CD8-positive, alpha-beta memory T cell (primary cell): ENCODE measurements at places on chromosomes 3 and 15.

DNA sequence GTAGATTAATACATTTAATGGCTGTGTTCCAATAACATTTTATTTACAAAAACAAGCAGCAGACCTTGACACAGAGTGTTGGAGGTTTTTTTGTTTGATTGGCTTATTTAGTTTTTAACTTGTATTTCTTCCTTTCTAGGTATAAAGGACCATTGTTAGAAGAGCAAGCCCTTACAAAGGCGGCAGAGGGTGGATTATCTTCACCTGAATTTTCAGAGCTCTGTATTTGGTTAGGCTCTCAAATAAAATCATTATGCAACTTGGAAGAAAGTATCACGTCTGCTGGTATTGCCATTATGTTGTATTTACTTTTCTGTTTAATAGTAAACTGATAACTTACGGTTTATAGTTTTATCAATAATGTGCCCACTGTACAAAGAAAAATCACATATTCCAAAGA, 10.0 kb downstream of the FAM98B start:
- DNase-seq = no peak

DNA sequence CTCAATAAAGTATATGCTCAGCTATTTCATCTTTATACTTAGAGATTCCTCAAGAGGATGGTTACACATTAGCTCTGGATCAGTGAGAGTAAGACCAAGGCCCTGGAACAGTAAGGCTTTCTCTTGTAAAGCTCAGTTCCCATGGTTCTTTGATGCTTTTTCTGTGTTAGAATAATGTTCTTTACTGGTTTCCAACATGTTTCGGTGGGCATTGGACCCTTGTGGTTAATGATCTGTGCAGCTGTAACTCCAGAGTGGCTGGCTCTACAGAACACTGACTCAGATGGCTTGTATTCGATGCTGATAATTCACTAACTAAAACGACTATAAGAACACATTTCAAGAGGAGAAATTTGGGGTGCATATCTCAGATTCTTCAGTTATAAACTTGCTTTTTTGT, 114.7 kb downstream of the AKAP13 start:
- DNase-seq = no peak

DNA sequence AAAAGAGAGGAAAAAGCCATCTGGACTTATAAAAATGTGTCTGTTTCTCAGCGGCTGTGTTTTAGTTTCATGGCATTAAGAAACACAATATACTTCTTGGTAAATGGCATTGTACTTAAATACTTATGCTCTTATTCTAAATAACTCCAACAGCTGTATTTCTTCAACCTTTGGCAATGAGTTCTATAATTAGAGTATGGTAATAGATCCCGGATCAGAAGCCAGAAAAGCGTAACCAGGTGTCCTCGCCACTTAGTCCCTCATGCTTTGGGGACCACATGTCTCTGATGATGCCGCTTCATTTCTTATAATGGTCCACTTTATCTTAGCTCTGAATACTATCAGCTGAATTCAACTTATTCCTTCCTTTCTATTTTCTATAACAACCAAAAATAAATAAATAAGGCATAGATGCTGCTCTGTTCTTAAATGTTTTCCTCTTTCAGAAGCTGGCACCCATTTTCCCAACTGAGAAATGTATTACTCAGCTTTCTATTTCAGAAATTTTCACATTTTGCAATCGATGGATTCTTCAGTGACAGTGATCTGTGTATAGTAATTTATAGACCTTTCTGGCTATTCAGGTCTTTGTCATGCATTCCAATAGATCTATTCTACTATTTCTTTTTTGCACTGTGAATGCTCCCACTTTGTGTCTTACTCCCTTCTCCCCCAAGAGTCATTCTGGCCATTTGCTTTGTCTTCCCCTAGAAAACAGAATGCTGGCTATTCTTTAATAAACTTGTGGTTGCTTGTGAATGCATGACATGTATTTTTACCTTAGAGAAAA, 87.6 kb upstream of the KBTBD8 start:
- DNase-seq = no peak

DNA sequence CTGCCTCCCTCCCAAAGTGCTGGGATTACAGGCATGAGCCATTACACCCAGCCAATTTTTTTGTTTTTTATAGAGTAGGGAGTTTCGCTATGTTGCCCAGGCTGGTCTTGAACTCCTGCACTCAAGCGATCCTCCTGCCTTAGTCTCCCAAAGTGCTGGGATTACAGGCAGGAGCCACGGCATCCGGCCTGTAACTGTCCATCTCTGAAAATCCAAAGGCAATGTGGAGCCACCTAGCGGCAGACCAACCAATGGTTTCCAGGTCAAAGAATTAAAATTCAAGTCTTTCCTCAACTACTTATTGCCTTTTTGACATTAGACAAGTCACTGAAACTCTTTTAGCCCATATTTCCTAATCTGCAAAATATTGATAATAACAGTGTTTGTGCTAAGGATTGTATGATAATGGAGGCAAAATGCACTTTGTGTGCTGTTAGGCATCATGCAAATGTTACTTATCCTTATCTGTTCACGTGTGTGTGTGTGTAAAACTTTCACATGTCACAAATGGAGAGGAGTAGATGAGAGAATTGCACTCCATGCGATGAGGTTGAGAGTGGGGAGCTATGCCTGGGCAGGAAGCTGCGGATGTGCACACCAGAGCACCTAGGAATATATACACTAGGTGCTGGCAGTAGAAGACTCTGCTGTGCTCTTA, 48.7 kb downstream of the COL8A1 start:
- no peak for DNase-seq

DNA sequence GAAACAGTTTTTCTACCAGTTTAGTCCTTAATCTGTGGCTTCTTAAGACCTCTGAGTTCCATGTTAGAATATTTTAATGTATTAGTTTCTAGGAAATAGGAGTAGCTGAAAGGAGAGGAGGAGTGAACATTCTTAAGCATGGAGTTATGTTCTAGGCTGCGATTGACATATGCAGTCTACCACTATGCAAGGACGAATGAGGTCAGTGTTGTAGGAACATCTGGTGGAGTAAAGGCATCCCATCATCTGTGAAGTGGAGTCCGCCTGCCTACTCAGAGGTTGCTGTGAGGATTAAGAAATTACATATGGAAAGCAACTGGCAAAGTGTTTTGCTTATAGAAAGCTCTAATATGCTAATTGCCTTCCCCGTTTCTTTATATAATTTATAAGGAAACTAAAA, 45.1 kb downstream of the SNAPC5 start:
- no peak for DNase-seq

- no peak for DNase-seq
Measured at GRCh38 chr15:100565591-100565990, 36.4 kb downstream of the LINS1 start.

DNA sequence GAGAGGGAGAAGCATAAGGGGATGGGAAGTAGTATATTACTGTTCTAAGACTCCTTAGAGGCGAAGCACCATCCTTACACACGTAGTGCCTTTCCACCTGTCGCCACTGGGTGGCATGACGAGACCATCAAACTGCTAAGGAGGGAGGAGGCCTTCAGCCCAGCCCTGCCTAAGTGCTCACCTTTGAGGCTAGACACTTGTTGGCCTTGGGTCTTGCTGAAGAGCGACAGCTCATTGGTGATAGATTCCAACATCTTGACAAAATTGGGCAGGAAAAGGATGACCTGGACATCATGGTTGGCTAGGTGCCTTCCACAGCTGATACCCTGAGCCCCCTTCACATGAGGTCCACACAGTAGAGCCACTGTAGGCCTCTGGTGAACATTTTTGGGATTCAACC, 19.6 kb downstream of the CLK3 start:
- DNase-seq = peak; percentile 56

DNA sequence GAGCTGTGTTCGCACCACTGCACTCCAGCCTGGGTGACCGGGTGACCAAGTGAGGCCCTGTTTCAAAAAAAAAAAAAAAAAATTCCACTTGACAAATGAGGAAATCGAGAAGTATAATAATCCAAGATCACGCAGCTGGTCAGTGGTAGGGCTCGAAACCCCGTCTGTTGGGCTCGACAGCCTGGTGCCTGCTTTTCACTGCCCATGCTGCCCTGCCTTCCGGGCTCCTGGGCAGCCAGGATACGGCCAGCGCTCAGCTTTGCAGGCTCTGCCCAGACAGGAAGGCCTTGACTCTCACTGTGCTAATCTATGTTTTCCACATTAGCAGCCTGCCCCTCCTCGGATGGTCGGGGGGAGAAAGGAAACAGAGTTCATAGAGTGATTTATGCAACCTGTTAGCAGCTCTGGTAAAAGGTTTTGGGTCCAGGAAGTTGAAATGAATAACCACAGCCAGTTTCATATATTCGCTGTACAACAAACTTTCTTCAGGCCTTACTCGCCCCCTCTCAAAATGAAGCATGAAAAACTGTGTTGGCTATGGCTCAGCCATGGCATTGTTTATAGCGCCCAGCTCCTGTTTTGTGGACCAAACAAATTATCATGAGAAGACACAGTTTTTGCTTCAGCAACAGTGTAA, 108.8 kb downstream of the XXYLT1 start:
- DNase-seq = no peak

DNA sequence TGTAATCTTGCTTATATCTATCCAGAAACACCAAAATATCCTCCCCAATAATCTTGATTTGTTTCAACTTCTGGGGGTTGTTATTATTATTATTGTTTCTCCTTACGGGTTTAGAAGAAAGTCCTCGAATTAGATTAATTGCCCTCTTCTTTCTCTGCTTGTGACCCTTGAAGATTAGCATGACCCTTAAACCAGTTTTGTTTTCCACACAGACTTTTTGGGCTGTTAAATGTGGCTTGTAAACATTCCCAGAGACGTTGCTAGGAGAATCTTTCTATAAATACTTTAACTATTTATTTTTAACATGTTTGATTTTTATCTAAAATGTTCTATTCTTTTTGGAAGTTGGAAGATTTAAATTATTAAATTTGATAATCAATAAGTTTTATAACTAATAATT, 4.3 kb upstream of the SUCNR1 start:
- DNase-seq = no peak

GRCh38 chr15:99976811-99977271, 243.6 kb upstream of the LYSMD4 start:
- DNase-seq = no peak

DNA sequence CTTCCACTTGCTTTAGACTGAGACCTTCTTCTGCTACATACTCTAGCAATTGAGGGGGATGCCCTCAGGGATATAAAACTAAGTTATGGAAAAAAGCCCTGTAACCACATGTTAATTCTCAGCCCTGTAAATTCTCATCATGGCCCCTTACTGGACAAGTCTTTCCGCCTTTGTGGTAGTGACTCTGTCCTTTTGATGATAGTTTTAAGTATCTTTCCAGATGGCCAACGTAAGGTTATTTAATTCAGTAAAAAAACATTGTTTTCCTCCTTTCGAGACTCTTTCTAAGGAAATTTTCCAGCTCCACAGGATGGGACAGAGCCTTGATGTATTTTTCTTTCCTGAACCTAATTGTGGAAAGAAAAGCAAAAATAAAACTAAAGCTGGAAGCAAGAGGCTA, 25.3 kb upstream of the TM4SF4 start:
- DNase-seq = no peak

- DNase-seq = no peak
Measured at GRCh38 chr3:143700431-143700975, 147.8 kb downstream of the SLC9A9 start.

DNA sequence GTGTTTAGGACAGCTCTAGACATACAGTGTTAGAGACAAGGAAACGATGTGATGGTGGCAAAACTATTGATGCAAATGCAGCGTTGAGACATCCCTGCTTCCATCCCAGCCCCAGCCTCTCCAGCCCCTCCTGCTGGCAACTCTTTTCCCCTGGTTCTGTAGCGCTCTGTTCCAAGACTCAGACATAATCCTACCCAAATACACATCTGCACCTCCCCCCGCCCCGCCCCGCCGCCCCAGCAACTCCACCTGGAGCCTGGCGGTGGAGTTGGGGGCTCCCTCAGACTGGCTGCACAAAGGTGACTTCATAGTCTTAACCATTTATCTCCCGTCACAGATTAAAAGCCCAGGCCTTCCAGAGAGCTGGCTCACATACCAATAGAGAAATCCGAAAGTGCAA, 7.2 kb upstream of the SEC22A start:
- no peak for DNase-seq

DNA sequence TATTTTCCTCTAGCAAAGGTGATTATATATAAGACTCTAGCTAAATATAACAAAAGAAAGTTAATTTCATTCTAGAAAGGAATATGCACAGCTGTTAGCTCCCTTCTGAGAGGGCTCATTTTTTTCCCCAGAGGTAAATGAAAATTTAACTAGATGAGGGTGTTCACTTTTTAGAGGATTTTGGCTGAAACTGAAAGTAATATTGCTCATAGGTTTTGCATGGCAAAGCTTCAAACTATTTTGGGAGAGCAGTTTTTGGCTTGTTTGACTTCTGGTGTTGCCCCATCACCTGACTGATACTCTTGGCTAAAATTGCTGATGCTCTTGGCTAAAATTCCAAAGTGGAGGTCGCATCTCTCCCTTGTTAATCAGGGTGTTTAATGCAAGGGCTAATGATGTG, 311.9 kb downstream of the EDEM1 start:
- DNase-seq = no peak

- no peak for DNase-seq
Measured at GRCh38 chr3:185402561-185402960, 39.6 kb downstream of the MAP3K13 start.

DNA sequence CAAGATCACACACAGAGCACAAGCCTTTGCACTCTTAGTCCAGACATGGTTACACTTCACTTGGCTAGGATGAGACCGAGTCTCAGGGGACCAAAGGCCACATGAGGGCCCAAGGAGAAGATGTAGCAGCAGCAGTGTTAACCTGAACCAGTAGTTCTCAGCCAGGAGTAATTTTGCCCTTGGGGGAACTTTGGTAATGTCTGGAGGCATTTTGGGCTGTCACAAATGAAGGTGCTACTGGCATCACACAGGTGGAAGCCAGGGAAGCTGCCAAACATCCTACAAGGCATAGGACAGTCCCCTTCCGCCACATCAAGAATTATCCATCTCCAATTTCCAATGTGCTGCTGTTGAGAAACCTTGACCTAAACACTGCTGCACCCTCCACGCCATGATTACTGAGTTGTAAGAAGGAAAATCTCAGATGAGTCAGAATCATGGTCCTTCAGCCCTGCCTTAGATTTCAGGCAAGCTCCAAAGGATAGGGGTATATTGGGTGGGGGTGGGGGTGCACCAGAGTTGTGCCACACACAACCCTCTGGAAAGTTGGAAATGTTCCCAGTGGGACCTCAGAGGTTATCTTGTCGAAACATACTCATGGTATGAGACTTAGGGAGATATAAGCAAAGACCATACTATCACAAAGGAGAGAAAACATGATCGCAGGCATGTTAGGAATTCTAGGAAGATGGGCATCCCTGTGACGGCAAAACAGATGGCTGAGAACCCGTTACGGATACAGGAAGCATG, 36.2 kb downstream of the SEMA5B start:
- no peak for DNase-seq

- no peak for DNase-seq
Measured at GRCh38 chr15:94777037-94777436, 545.7 kb downstream of the MCTP2 start.

GRCh38 chr3:78013653-78014052, 973.8 kb downstream of the ROBO2 start:
- DNase-seq = no peak
